Osteocyte (in vitro differentiated cells): ENCODE measurements at places on chromosomes 13 and 19. TPM values are rescaled to one million over a fixed set of nuclear protein-coding genes. Genes with fewer than 3 reads are reported as not detected.

DNA sequence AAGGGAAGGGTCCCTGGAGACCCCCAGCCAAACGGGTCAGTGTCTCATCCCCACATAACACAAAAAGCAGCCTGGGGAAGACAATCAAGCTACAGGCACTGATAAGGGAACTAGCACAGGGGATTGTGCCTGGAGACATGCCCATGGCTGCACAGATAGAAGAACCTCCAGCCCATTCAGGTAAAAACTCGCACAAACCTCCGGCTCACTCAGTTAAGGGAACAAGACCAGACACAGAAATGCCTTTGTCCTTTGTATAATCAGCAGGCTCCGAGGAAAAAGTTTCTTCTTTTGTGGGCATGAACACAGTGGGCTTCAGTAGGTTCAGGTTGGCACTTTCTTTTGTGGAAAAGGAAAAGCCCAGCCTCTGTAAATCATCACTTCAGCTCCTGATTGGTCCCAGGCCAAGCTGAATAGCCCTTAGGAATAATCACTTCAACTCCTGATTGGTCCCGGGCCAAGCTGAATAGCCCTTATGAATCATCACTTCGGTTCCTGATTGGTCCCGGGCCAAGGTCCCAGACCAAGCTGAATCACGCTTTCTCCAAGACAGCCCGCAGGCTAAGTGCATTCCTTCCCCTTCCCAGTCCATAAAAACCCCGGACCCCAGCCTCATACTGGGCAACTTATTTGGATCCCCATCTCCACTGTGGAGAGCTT is 5.0 kb upstream of the ZNF230 start:
- H3K27me3 ChIP-seq, result no peaks in the 10 kb centered on the region
- peaks cover 43% of the 10 kb centered on the region for H3K36me3 ChIP-seq
- no peak overlapping the region for H3K27ac ChIP-seq
- no peak overlapping the region for H3K4me3 ChIP-seq
- no peak for DNase-seq

DNA sequence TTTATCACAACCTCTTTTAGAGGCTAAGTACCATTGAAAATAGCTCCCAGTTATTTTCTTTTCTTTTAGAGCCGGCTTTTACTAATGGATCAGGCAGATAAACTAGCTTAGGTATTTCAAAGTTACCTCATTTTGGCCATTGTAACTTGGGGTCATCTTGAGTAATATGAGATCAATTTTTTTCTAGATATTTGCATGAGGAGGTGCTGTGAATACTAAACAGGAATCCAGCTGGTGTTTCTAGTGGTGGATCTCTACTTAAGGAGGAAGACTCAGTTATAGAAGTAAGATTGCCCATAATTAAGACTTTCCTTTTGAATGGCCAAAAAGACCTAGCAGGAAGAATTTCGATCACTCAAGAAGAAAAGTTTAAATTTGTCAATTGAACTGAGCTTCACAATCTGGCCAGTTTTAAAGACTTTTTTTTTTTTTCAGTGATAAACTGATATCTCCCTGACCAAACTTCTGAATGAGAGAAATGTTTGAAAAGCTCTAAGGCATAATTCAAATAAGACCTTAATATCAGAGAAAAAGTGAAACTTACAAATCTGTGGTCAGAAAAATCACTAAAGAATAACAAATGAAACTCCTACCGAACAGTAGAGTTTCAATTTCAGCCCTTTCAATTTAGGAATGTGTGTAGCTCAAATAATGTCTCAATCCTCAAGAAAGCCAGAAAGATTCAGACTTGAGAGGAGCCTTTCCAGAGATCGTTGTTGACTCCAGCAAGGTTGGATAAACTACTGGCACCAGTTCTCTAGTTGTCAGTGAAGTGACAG is 11.6 kb upstream of the NAA16 start:
- no peak for DNase-seq
- peaks cover 2% of the 10 kb centered on the region for H3K4me1 ChIP-seq
- H3K36me3 ChIP-seq, result peaks cover 4% of the 10 kb centered on the region

- H3K27ac ChIP-seq, result no peak overlapping the region
- H3K4me1 ChIP-seq, result no peaks in the 10 kb centered on the region
- H3K4me3 ChIP-seq, result no peak overlapping the region
- peaks cover 14% of the 10 kb centered on the region for H3K36me3 ChIP-seq
These were observed 195.2 kb downstream of the EFNB2 start for GRCh38 chr13:106340249-106340648.

The CD37 gene
- total RNA-seq, result not detected in 2 replicates

The CDC37 gene
- 143 and 148 TPM in 2 replicates for total RNA-seq

The ZNF274 gene
- 14.6 and 17.2 TPM in 2 replicates for total RNA-seq
